ENCODE measurements at places on chromosomes 1 and 21.

GRCh38 chr1:21304488-21304887, 14.2 kb upstream of the ECE1 start:
- DNase-seq = no peak

GRCh38 chr1:193368302-193368701, 181.9 kb upstream of the B3GALT2 start:
- no peak for DNase-seq

DNA sequence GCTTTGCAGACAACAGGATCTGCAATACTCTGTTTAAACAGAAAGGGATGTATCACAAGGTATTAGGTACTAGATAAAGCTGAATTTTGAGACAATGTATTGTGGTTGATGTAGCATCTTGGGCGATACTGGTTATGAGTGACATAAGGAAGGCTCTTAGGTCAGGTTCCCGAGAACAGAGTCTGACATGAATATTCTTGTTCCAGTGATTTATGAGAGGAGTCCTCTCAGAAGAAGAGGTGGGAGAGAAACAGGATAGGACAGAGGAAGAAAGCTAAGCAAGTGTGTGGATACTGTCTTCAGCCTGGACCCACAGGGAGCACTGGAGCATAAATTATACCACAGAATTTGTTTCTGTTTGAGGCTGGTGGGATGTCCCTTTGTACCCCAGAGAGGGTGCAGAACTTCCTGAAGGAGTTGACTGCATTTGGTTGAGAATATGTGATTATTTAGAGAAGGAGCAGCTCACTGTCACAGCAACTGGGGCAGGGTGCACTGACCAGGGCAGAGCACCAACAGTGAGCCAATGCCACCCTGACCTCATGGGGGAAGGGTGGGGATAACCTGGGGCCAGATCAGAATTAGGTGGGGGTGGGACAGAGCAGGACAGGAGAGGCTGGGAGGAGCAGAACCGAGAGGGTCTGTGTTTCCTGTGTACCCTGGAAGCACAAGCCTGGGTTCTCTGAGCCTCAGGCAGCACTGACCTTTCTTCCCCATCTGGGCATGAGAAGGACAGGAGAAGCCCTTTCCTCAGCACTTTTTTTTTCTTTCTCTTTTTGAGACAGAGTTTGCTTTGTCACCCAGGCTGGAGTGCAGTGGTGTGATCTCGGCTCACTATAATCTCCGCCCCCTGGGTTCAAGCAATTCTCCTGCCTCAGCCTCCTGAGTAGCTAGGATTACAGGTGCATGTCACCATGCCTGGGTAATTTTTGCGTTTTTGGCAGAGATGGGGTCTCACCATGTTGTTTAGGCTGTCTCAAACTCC, 36.3 kb upstream of the SLC6A9 start:
- DNase-seq = no peak

DNA sequence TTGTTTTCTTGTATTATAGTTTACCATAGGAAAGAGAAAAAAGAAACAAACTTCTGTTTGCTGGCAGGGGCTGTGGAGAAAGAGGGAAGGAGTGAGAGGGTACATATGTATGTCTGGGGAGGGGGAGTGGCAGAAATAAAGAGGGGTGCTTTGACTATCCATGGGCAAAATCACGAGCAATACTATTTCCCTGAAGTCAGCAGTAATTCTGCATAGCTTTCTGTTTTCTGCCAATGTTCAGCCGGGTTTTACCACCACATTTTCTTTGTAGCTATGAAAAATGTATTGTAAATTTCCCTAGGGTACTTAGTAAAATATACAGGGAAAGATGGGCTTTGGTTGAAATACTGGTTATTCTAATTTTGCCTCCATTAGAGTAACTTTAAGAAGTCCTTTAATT, 45.2 kb upstream of the PGD start:
- no peak for DNase-seq

DNA sequence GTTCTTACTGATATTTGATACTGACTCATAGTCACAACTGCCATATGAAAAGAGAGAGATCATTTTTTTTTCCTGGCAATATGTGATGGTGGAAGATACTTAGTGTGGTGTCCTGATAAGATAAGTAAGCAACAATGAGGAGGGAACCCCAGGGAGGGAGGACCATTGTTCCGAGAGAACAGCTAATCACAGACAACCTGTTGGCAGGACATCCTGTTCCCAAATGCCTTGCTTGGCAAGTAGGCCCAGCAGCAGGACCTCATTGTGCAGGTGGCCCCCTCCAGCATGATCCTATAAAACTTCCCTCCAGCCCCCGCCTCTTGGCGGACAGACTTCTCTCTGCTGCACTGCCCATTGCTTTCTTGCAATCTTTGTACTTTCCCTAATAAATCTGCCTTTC, 329.4 kb upstream of the CHRM3 start:
- no peak for DNase-seq

- DNase-seq = no peak
Observed at GRCh38 chr1:67540025-67540732, 110.0 kb upstream of the SERBP1 start.

- DNase-seq = no peak
Observed at GRCh38 chr1:81714636-81715035, 86.1 kb upstream of the ADGRL2 start.

DNA sequence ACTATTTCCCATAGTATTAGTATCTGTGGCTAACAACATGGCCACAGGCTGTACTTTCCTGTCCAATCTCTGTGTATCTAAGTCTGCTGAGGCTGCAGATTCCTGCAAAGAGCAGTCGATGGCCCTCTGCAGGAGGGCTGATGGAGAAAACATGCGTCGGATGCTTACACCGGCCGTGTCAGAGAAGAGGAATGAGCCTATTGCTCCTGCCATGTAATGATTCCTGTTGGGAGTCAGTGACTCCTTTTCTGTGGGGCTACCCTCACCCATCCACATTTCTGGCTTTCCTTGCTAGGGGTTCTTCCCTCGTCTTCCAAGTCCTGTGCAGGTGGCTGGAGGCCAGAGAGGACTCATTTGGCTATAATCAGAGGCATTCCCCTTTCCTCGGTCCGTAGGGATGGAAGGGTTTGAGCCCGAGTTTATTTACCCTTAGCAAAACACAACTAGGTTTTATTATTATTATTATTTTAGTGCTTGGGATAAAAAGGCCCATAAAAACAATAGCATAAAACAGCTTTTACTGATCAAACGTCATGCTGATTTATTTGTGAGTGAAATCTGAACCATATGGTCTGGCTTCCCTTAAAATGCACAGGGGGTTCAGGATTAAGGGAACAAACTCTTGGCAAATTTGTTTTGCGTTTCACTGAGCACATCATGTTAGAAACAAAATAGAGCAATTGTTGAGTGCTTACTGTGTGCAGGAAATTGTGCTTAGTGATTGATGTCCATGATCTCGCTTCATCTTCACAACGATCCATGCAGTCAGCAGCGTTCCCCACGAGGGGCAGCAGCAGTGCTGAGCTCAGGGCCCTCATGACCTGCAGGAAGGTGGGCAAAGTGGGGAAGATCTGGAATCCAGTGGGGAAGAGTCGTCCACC, 70.8 kb downstream of the KIF26B start:
- no peak for DNase-seq

GRCh38 chr1:40030528-40031135, 9.9 kb upstream of the CAP1 start:
- DNase-seq = no peak

DNA sequence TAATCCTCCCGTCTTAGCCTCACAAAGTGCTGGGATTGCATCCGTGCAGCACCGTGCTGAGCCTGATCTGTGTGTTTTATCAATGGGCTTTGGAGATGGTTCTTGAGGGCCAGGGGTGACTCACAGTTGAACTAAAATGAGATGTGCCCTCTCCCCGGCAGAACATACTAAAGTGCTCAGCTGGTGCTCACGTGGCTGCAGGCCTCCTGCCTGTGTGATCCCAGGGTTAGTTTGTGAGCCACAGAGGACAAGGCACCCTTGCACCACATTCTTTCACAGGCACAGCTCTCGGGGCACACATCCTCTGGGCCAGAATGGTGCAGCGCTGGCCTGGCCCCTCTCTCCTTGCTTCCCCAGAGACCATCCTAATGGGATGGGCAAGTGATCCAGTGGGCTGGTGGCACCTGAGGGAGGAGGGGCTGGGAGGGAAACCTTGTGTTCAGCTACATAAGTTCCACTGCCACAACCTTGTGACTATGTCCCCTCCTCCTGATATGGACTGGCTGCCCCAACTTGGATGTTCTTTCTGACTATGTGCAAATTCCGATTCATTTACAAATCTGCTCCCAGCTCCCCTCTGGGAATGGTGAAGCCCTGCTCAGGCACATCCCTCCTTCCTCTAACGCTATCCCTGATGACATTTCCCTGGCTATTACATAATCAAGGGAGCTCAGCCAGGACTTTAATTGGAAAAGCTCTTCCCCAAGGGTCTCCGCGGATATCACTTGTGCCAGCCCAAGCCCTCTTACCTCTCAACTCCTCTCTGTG, 197.0 kb upstream of the EDN2 start:
- DNase-seq = peak; percentile 31

GRCh38 chr1:30798389-30799232, 41.0 kb upstream of the LAPTM5 start:
- DNase-seq = no peak

DNA sequence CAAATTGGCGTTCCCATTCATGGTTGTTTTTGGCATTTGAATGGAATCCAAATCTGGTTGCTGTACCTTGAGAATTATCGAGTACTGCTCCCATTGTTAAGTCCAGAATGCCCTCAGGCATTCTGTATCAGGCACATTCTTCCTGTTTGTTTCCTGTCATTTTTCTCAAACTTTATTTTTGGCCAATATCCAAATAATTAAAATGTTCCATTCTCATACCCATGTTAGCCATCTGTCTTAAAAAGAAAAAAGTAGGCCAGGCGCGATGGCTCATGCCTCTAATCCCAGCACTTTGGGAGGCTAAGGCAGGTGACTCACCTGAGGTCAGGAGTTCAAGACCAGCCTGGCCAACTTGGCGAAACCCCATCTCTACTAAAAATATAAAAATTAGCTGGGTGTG, 29.3 kb upstream of the SHISA4 start:
- DNase-seq = no peak

- DNase-seq = peak; percentile 88
Observed at GRCh38 chr1:184866991-184867788, 107.1 kb downstream of the NIBAN1 start.

DNA sequence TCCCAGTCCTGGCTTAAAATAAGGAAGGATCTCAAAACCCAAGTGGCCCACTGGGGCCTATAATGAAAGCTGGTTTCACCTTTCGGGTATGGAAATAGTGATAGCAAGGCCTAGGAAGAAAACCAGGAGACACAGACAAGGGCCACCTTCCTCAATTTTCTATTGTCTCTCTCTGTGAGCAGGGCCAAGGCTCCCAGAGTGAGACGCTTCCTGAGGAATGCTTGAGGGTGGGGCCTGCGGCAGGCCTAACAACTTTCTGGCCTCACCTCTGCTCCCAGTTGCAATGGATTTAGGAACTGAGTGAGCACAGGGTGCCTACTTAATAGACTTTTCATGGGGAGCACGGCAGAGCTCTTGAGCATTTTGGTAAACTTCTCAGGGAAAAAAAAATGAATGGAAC, 300.9 kb downstream of the ASTN1 start:
- DNase-seq = no peak

DNA sequence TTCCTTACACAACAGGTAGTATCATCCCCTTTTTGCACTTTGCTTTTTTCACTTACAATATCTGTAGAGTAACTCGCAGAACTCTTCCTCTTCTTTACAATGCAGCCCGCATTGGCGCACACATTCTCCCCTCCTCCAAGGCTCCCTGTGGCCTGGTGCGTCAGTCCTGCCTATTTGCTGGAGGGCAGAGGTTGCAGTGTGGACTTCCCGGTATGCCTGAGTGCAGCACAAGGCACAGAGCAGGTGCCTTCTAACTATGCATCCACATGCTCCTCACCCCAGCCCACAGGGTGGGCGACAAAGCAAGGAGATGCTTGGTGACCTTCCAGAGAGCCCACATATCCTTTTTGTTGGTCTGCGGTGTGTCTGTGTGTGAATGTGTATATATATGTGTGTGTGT, 53.3 kb downstream of the ARHGEF11 start:
- DNase-seq = no peak

GRCh38 chr1:201711811-201712210, 117.1 kb upstream of the IPO9 start:
- DNase-seq = no peak

GRCh38 chr21:14353726-14354125, 29.2 kb downstream of the HSPA13 start:
- DNase-seq = no peak

- DNase-seq = no peak
Observed at GRCh38 chr1:248402748-248403147, at the start of gene OR2T1. TSS of gene OR2T1 (plus strand) at chr1:248403048. CDS start at chr1:248406148, 3,100 bp downstream.

DNA sequence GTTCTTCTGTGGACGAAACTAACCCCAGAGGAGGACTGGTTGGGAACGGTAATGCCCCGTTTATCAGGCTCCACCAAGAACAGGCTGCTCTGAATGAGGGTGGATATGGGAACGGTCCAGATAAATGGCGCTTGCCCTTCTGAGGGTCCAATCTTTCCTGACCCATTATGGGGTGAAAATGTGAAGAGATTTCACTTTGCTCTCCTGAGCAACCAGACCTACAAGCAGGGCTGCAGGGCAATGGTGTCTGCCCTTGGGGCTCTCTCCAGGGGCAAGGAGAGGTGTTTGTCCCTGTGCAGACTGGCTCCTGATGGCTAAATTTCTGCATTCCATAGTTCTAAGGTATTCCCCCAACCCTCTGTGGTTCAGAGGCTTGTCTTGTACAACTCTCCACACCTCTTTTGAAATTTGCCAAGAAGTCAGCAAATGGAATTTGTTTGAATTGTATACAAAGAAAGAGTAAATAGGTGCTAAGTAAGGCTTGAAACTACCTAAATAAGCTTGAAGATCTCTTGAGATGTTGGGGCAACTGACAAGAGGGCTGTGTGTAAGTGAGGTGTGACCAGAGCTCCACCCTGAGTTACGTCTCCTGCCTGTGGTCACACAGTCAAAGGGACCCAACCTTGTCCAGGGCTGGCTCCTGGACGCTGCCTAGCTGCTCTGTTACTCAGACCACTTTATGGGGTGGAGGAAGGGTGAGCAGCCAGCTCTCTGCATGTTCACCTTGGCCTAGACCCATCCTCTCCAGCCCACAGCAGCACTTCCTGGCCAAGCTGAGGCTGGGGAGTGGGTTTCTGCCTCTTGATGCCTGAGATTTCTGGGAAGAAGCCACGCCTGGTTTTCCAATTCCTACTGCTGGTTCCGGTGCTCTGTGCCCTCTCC, 24.8 kb downstream of the SLC2A1 start:
- no peak for DNase-seq

- DNase-seq = no peak
Observed at GRCh38 chr1:228280106-228280901, 72.5 kb downstream of the OBSCN start.

GRCh38 chr1:203360547-203361185, 9.7 kb upstream of the FMOD start:
- DNase-seq = no peak

GRCh38 chr1:6353955-6354658, 39.5 kb downstream of the ACOT7 start:
- DNase-seq = no peak

- DNase-seq = no peak
Observed at GRCh38 chr1:163774978-163775620, 453.3 kb downstream of the NUF2 start.

GRCh38 chr1:88608139-88608943, 75.7 kb upstream of the PKN2 start:
- DNase-seq = peak; percentile 10
